Activated naive CD4-positive, alpha-beta T cell treated with Interleukin-2 at 50 U/mL for 16 hours (primary cell): ENCODE measurements at places on chromosomes 2 and 18.
A peak's percentile ranks its signal among the peaks of the same experiment; 100 is the strongest.

DNA sequence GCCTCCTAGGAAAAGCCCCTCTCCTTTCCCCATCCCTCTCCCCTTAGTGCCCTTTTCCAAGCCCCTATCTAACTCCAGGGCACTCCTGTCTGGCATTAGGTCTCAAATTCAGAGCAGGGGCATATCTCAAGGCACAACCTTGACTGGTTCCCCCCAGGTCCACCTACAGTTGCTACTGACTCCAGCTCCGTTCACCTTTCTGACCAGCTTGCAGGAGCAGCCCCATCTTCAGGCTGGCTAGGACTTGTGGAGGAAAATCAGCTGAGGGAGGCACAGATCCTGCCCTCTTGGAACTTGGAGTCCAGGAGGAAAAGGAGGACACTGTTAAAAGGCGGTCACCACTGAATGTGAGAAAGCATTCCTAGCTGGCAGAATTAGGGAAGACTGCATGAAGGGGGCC is 152.4 kb downstream of the ZFP36L2 start:
- DNase-seq, result no peak

DNA sequence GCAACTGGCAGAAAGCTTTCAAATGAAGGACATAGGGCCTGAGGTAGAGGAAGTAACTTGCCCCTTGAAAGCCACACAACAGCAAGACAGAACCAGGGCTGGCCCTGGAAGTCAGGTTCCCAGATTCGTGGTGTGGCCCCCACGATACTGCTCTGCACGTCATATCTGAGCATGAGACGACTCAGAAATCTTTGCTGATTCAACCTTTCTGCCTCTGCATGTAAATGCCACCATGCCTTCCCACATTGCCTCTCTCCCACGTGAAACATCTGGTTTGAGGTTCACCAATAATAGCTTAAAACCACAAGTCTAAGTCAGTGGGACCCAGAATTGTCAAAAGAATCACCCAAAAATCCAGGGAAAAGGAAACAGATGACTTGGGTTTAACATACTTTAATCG is 214.0 kb upstream of the TRIB2 start:
- DNase-seq, result peak; percentile 63

DNA sequence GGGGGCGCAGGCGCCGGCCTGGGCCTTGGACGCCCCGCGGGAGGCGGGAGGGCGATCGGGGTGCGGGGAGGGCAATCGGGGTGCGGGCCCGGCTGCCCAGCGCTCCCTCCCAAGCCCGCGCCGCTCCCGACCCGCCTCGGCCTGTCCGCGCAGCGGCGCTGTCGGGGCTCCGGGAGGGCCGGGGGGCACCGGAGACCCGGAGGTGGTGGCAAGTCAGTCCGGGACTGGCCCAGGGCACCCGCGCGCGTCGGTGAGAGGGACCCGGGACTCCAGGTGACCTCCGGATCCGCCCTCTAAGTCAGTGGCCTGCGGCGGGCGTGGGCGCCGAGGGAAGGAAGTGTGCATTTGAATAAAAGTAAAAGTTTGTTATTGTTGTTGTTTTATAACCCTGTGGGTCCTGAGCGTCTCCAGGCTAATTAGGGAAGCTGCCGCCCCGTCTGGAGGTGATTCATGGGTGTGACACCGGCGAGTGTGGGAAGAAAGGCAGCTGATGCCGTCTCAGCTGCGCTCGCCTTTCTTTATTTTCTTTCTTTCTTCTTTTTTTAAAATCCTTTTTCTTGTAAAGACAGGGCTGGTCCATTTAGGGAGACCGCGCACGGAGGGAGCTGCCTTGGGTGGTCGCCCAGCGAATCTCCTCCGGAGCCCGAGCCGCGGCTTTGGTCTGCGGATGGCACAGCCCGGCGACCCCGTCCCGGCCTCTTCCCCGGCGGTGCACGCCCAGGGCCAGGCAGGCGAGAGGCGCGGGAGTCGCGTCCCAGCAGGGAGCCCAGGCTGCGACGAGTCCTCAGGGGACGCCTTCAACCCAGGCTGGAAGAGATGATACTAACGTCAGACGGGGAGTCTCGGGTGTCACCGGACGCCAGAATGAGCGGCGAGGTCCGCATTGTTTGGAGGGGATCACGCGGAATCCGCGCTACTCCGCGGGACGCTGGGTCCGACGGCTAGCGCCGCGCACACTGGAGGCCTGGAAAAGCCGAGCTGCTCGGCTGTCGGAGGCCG is 627 bp upstream of the CRACDL start:
- peak; percentile 37 for DNase-seq

GRCh38 chr2:80311304-80311703 is 6.8 kb upstream of the LRRTM1 start:
- DNase-seq, result no peak

- DNase-seq, result no peak
Measured at GRCh38 chr2:156306821-156307220, 25.7 kb downstream of the NR4A2 start.

DNA sequence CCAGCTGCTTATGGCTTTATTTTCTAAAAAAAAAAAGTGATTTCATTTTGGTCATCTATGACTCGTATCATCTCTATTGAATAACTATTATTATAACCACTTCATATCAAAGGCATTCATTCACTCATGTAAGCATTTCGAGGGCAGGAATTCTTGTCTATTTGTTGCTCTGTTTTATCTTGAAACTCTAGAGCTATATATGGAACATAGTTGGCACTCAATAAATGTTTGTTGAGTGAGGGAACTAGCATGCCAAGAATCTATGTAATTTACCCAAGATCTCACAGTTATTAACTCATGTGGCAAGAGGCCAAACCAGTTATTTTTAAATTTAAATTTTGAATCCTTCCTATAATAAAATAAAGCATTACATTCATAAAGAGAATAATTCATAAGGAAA is 470.1 kb downstream of the TMX3 start:
- no peak for DNase-seq

- no peak for DNase-seq
Measured at GRCh38 chr18:63980896-63981460, 11.1 kb downstream of the SERPINB8 start.

GRCh38 chr2:181471783-181472182 is 14.6 kb downstream of the ITGA4 start:
- no peak for DNase-seq

GRCh38 chr2:101036562-101036961 is 34.5 kb downstream of the RPL31 start:
- no peak for DNase-seq

DNA sequence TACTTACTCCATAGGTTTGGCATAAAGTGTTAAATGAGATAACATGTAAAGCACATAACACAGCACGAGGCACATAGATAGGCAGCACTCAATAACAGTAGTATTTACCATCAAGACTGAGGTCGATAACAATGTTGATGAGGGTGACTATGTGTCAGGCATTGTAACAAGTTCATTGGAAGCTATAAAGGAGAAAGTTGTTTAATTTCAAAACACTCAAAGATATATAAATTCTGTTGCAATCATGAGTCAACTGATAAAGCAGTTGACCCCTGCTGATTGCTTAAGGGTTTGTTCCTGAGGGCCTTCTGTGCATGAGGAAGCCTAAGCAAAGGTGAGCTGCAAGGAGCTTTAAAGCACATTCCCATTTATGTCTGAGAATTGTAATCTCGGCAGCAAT is 760.5 kb downstream of the SATB2 start:
- DNase-seq, result no peak

DNA sequence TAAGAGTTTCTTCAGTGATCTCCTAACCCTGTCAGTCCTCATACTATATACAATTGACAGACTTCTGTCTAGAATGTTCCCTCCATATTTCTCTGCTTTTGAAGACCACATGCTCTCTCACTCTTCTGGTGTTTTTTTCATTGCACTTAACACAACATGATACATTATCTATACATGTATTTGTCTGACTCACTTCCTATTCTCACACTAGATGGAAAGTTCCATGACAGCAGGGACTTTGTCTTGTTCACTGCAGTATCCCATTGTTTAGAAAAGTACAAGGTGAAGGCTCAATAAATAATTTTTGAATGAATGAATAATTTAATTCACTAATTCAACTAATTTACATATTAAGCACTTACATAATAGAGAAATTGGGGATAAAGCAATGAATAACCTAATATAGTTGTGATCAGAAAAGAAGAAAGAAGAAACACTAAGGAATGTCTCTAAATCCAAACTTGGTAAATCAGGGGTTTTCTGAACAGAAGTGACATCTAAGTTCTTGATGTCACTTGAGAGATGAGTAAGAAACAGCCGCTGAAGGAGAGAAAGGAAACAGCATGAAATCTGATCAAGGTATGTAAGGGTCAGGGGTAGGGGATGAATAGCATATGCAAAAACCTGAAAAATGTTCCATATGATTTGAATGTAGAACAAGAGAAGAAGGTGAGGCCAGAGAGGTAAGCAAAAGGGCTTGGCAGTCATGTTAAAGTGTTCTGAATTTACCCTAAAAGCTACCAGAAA is 42.4 kb downstream of the MBD2 start:
- DNase-seq, result no peak

- no peak for DNase-seq
Measured at GRCh38 chr2:1986166-1986565, 241.9 kb upstream of the PXDN start.

GRCh38 chr18:62781262-62781661 is 65.9 kb downstream of the PHLPP1 start:
- DNase-seq, result no peak

GRCh38 chr2:112625474-112626114 is 20.1 kb upstream of the SLC20A1 start:
- no peak for DNase-seq

GRCh38 chr2:156349161-156349560 is 16.6 kb upstream of the NR4A2 start:
- DNase-seq, result no peak

DNA sequence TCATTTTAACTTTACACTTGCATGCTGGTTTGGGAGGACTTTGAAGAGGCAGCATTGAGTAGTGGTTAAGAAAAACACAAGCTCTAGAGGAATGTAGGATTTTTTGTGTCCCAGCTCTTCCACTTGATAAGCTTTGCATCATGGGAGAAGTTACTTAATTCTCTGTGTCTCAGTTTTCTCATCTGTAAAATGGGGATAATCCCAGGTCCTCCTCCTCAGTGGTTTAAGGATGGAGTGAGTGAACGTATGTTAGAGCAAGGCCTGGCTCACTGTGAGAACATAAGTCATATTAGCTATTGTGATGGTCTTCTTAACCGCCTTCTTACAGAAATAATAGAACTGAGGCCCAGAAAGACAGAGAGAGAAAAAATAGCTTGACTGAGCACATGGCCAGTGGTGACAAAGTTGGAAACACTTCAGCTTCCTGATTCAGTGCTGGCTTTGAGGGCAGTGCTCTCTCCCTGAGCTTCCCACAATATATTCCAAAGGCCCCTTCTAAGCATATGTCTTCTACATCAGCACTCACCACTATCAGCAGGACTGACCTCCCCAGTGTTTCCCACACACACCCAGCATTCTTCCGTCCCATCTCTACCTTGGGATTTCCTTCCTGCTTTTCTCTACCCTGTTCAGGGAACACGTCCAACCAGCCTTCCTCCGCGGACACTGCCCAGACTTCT is 214.9 kb upstream of the TNP1 start:
- no peak for DNase-seq

- DNase-seq, result no peak
Measured at GRCh38 chr2:101560780-101561315, 85.9 kb upstream of the RFX8 start.

DNA sequence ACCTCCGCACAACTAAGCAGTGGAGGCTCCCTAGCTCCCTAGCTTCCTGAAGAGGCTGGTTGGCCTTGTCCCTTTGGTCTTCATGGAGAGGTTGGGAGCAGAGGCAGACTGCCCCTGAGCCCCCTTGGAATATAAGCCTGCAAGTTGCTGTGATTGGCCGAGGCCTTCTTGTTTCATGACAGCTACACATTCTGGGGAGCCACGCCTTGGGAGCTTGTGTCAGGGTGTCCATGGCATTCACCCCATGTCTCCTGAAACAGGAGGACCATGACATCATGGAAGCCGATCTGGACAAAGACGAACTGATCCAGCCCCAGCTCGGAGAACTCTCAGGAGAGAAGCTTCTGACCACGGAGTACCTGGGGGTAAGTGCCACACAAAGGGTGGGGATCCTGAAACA is 64.0 kb upstream of the B3GNT7 start:
- no peak for DNase-seq

DNA sequence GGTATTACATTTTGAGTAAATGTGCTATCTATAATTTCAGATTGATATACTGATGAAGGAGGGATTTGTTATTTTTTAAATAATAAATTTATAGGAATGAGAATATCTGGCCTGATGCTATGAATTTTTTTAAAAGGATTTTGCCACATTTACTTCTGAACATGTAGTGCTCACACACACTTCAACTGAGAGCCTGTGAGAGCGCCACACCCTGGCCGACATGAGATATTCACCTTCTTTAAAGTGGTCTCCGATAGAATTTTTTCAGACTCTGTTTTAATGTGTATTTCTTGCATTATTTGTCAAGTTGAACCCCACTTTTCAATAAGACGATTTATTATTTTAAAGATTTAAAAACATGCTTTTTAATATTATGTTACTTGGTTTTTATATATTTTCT is 813.3 kb downstream of the DCC start:
- DNase-seq, result no peak

DNA sequence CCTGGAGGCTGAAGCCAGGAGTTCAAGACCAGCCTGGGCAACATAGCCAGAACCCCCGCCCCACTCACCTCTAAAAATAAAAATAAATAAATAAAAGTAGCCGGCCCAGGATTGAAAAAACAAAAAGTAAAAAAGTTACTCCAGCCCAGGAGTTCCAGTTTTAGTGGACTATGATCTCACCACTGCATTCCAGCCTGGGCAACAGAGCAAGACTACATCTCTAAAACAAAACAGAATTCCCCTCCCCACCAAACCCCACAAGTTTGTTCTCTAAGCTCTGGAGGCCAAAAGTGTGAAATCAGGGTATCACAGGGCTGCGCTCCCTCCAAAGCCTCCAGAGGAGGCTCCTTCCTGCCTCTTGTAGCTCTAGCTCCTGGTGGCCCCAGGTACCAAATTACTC is 1.7 kb downstream of the D2HGDH start:
- DNase-seq, result no peak

GRCh38 chr2:27889774-27890145 is 427 bp downstream of the RBKS start:
- no peak for DNase-seq

DNA sequence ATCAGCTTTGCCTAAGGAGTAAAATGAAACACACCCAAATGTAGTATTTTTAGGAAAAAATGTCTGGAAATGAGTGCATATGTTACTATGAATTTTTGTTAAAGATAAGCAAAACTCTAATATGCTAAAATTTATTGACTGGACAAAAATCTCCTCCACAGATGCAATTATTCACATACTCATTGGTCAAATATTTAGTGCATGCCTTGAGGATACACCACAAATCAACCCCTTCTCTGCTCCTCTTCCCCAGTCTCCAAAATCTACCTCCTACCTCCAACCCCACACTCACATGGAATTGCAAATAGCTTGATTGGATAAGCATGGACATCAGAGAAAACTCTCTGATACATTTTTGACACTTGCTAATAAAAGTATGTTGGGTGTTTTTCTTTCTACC is 95.6 kb upstream of the CDC42EP3 start:
- no peak for DNase-seq
